D341Med (cell line): ENCODE measurements at places on chromosomes 7 and 10.

- DNase-seq: no peak
These were observed 54.8 kb downstream of the CADPS2 start for GRCh38 chr7:122831436-122831835.

DNA sequence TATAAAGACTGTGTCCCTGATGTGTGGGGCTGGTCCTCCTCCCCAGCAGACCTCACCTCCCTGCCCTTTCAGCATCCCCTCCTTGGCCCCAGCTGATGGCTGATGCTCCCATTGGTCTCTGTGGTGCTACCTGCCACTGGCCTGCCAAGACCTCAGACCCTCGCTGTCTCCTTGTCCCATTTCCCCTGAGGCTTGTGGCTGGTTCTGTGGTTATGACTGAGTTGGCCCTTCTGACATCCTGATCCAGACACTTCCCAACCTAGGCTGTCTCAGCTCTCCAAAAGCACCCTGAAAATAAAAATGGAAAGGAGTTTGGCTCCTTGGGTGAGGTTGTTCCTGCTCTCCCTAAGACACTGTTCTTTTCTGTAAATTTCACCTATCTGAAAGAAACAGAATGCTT lies 214.2 kb downstream of the RPS24 start:
- no peak for DNase-seq

DNA sequence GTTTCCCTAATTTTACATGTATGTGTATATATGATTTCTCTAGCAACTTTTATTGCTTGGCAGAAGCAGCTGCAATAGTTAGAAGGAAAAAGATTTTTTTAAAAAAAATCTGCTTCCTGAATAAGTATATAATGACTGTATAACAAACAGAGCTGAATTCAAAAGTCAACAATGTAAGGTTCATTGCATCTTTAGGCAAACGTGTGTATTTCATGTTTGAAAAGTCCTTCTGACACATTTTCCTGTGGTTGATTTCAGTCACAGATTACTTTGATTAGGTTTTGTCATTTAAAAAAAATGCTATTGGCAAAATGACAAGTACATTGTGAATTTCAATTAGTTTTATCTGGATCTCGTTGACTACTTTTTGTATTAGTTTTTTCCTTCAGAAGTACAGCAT lies 231.0 kb downstream of the CSTF2T start:
- DNase-seq: no peak

GRCh38 chr10:1361411-1362105 lies 305.4 kb downstream of the WDR37 start:
- peak; percentile 3 for DNase-seq

- no peak for DNase-seq
These were observed 82.7 kb upstream of the SAMD8 start for GRCh38 chr10:75028748-75029147.

DNA sequence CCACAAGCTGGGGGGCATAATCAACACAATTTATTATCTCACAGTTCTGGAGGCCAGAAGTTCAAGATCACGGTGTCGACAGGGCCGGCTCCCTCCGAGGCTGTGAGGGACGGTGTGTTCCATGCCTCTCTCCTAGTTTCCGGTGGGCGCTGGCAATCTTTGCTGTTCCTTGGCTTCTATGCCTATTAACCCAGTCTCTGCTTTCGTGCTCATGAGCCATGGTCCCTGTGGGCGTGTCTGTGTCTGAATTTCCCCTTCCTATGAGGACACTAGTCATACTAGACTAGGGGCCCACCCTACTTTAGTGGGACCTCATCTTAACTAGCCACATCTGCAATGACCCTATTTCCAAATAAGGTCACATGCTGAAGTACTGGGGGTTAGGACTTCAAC lies 29.4 kb downstream of the HIPK2 start:
- no peak for DNase-seq

DNA sequence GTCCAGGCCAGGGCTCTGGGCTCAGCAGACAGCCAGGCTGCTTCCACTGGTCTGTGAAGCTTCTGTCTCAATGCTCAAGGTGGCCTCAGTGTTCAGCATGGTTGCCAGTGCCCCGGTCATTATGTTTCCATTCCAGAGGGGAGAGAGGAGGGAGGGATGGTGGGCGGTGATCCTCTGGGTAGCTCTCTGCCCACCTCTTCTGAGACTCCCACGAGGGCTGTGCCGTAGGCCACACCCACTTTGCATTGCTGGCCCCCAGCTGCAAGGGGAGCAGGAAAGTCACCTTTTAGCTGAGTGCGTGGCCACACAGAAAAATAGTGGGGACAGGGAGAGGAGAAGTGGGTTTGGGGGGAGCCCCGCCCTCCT lies 42.5 kb downstream of the FOXK1 start:
- no peak for DNase-seq

- no peak for DNase-seq
These were observed 101.6 kb upstream of the FAM13C start for GRCh38 chr10:59463909-59464308.

DNA sequence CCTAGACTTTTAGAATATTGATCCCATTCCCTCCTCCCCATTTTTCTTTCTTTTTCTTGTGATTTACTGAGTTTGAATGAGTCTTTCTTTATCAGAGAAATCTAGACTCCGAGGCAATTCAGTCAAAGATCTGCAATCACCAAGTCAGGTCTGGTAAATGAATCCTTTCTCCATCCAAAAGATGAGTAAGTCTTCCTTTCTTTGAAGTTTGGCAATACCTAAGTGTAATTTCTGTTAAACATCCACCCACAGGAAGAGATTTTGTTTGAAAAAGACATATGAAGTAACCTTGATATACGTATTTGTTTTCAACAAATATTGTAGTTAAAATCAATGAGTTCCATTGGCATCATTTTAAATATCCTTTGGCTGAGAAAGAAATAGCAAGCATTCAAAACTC lies 58.3 kb downstream of the SLC39A12 start:
- DNase-seq: no peak

GRCh38 chr10:60352105-60352504 lies 37.6 kb downstream of the ANK3 start:
- no peak for DNase-seq

GRCh38 chr7:98221611-98222532 lies 10.6 kb downstream of the BHLHA15 start:
- DNase-seq: peak; percentile 25

DNA sequence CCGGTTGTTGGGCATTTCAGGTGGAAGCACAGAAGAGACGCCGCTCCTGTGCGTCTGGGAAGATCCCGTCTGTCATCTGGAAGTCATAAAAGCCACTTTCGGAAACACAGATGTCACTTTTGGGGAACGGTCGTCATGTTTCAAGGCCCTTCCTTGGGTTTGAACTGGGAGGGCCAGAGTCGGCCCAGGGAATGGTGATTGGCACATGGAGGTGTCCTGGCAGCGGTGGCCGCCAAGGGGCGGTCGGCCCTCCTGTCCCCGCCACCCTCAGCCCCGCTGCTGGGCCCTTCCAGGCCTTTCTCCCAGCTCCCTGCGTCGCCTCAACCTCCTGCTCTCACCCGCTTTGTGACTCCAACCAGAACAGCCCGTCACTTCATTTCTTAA lies 115.2 kb upstream of the SFMBT2 start:
- no peak for DNase-seq

- no peak for DNase-seq
These were observed 95.3 kb downstream of the SEC61G start for GRCh38 chr7:54663603-54664234.

GRCh38 chr10:113704637-113705343 lies 25.1 kb downstream of the CASP7 start:
- DNase-seq: peak; percentile 36

DNA sequence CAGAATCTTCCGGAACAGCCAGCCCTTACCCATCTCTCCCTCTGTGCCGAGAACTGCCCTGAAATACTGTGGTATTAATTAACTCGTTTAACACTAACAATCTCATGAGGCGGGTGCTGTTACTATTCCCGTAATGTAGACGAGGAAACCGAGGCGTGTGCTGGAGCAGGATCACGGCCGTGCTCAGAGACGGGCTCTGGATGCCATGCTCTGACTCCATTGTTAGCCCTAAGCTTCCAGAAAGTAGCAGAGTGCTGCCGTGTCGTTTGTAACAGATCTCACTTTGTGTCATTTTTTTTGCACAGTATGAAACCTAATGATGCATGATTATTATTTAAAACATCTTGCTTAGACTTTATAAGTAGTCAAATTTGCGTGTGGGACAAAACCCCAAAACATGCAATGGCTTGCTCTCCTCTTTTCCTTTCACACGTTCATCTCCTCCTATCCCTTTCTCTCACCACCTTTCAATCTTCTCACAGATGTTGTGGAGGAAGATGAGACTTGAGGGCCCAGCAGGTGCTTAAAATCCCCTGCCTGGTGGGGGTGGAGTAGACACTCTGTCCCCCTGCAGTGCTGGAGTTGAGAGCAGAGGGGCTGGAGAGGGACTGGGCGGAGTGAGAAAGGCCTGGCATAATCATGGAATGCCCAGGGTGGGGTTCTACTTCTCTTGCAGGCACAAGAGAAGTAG lies 482 bp upstream of the ACTR3C start:
- no peak for DNase-seq

- no peak for DNase-seq
These were observed 151.2 kb downstream of the PLXNA4 start for GRCh38 chr7:132424821-132425724.

DNA sequence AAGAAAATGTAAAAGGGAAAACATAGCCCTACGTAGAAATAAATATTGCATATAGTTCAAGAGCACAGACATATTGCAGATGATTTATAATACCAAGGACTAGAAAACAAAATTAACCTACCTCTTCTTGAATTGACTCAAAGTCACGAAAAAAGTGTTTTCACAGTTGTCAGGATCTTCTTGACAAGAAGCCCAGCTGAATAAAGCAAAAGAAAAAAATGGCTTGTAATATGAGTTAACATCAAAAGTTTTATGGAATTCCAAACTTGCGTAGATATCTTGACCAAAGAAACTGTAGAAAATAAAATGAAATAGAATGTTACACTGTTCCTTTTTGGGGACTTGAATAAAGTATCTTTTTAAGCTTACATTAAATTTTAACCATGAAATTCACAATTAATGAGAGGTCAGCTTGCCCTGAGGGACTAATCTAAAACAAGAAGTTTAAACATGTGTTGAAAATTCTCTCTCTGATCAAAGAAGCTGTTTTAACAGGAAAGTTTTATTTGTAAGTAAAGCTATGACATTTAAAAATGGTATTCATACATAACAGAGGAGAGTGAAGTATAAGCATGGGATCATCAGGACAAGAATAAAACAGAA lies 133.1 kb upstream of the SEMA3C start:
- no peak for DNase-seq

- DNase-seq: no peak
These were observed 70.6 kb downstream of the CALD1 start for GRCh38 chr7:134850066-134850465.
